ENCODE measurements at places on chromosomes 1 and 21. TPM values are rescaled to one million over a fixed set of nuclear protein-coding genes. Genes with fewer than 3 reads are reported as not detected.

GRCh38 chr1:93595266-93595665, 86.4 kb downstream of the BCAR3 start:
- DNase-seq = no peak

GRCh38 chr1:185695299-185695698, 38.9 kb upstream of the HMCN1 start:
- DNase-seq = no peak

DNA sequence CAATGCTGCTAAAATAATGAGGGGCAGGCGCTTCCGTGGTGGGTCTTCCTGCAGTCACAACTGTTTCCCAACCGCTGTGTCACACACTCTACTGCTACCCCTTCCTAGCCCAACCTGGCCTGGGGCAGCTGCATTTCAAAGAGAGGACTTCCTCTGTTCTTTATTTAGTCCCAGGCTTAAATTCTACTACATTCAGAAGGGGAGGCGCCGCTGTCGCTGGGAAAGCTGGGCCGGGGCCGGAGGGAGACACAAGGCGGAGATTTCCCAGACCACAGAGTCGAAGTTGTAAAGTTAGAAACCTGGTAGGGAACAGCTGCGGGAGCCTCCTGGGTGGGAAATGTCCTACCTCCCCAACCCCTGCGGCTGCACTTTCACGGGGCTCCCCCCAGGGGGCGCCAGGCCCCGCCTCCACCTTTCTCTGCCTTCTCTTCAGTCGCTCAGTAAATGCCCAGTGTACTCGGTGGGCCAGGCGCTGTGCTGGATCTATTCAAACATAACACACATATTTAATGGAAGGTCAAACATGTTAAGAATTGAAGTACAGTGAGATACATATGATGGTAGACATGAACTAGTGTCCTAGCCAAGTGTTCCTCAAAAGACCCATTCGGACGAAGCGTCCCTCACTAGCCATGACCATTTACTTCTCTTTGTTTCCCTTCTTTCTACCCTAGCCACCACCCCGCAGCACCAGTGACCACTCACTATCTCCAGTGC, 23.1 kb downstream of the DYRK3 start:
- DNase-seq = peak; percentile 79

DNA sequence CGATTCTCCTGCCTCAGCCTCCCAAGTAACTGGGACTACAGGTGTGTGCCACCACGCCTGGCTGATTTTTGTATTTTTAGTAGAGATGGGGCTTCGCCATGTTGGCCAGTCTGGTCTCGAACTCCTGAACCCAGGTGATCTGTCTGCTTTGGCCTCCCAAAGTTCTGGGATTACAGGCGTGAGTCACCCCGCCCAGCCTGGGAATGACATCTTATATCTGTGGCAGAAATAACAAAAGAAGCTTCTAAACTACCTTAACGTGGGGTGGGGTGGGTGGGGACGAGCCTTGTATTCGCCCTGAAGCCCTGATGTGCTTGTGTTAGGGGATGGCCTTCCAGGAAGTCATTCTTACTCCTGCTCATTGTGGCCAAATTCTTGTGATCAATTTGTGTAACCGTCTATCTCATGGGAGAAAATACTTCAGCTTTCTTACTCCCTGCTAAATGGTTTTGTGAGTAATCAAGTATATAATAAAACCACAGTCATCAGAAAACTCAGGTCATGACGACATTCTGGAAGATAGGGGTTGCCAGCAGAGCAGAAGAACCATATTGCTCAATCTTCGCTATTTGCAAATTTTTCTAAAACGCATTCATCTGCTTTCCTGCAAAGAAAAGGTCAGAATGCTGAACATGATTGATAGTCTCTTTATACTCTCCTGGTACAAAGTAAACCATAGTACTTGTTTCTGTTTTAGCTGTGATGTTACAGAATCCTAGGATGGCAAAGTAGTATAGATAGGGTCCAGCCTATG, 63.2 kb downstream of the DIRAS3 start:
- DNase-seq = no peak

DNA sequence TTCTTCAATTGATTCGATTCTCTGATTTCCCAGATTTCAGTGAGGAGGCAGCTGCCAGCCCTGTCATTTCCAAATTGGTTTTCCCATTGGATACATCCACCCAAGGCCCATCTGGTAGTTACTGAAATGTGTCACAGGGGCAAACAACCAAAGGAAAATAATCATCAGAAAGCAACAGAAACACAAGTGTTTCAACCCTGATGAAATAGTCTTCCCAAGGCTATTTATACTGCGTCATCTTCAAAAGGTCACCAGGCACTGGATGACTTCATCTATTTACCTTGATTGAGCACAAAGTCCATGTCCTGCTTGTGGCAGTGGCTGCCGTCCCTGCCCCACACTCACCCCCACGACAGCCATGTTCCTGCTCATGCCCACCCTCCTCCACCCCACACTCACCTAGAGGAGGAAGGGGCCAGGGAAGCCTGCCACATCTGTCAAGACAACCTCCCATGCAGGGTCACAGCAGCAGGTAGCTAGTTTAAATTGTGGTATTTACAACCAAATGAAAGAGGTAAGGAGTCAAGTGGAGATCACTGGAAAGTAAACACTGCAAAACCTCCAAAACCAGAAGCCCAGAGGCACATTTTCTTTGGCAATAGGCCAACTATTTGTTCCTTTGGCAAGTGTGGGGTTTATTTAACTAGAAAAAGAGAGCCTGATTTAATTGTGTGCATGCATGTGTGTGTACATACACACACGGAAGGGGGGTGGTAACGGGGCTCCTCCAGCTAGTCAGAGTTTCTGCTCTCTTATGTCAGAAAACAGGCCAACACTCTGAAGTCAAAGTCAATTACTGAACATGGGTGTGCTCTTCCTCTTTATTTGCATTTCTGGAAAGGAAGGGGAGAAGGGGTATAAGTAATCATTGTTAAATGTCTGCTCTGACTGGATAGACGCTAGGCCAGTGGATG, 49.5 kb upstream of the RAB4A start:
- peak; percentile 60 for DNase-seq

DNA sequence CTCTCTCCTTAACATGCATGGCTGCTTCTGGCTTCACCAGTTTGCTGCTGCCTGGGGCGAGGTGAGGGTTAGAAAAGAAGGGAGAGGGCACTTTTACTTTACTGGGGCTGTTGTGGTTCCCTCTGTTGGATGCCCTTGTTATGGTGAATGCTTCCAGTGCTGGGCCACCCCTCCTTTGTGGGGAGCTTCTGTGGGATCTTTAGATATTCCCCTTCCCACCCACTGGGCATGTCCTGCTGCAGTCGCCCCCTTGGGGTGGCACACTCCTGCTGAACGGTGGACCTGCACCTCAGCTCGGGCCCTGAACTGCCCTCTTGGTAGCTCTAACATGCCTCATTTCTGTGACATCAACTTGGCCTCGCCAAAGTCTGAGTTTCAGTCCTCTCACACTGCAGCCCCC, 6.0 kb downstream of the TNN start:
- no peak for DNase-seq

GRCh38 chr1:228882041-228882770, 146.9 kb downstream of the RHOU start:
- DNase-seq = no peak

GRCh38 chr1:177067752-177068410, 96.6 kb downstream of the ASTN1 start:
- no peak for DNase-seq

- no peak for DNase-seq
Observed at GRCh38 chr21:17257784-17258183, 255.1 kb upstream of the CXADR start.

- DNase-seq = no peak
Observed at GRCh38 chr1:213464786-213465460, 413.9 kb downstream of the RPS6KC1 start.

DNA sequence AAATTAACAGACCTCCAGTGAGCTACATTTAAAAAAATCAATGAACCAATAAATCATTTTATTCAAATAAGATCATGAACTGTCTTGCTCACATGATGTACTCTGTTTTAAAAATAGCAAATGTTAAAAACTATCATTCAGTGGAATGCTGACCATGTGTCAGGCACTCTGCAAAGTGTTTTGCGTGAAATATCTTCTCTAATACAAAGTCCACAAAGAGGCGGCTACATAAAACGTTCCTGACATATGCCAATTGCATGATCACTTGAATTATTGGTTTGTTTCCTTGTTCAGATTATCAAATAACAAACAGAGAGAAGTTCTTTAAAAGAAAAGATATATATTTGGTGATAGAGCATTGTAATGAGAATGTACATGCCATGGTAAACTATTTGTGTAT, 10.7 kb downstream of the FMO2 start:
- DNase-seq = no peak

DNA sequence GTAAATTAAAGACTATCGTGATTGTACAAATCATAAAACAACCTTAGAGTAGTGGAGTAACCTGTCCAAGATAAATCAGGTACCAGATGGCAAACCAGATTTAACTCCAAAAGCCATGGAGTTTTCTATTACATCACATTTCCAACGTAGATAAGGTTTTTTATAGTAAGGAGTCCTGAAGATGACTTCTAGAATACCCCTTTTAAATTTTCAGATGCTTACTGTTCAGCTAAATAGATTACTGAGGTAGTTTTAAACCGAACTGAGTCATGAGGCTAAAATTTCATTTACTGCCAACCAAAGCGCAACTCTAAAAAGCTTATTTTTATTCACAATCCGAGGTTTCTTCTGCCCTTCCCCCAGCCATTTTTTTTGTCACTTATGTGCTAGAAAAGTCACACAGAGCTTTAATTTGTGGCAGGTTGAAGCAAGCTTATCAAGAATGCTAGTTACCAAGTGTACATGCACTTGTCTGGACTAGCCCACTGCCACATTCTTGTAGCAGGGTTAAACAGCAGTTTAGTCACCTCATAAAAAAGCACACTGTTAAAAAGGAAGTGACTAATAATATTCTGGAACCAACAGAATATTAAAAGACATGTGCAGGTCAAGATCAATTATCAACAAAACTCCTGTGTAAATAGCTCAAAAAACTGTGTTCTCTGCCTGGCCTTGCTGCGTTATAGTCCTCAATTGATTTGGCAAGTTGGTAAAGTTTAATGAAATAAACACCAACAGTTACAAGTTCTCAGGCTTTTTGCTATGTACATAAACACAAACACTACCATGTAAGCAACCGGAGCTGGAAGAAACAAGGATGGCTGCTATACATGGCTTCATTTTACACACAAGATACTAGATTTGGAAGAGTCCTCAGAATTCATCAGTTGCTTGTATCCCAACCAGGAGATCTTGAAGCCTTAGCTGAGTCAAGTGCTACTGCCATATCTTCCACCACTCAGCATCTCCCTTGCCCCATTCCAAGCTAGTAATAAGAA, 180.3 kb upstream of the DMRTA2 start:
- DNase-seq = no peak

- DNase-seq = no peak
Observed at GRCh38 chr1:157852476-157852875, 10.9 kb upstream of the CD5L start.

The MCOLN3 gene
- total RNA-seq = not detected

The GBP7 gene
- total RNA-seq = 0.89 TPM

The ABCB10 gene
- total RNA-seq = 15.2 TPM

The FAM72D gene
- total RNA-seq = 0.08 TPM

The IL12RB2 gene
- total RNA-seq = 0.50 TPM

The PDE4B gene
- 3.9 TPM for total RNA-seq

The KRTAP19-2 gene
- not detected for total RNA-seq

The SPRR4 gene
- not detected for total RNA-seq
